SJCRH30 (cell line): ENCODE measurements at places on chromosomes 3 and 15. TPM values are rescaled to one million over a fixed set of nuclear protein-coding genes. Genes with fewer than 3 reads are reported as not detected.

Gene PIGX
- 34.7 and 47.1 TPM in 2 replicates for total RNA-seq

Gene ATP13A4
- 0.18 and 0.49 TPM in 2 replicates for total RNA-seq

Gene STRIT1
- total RNA-seq: not detected in 2 replicates

Gene GRK7
- 0.20 and 0.30 TPM in 2 replicates for total RNA-seq

Gene ECE2
- total RNA-seq: 0.08 TPM in 1 of 2 replicates, not detected in the other

DNA sequence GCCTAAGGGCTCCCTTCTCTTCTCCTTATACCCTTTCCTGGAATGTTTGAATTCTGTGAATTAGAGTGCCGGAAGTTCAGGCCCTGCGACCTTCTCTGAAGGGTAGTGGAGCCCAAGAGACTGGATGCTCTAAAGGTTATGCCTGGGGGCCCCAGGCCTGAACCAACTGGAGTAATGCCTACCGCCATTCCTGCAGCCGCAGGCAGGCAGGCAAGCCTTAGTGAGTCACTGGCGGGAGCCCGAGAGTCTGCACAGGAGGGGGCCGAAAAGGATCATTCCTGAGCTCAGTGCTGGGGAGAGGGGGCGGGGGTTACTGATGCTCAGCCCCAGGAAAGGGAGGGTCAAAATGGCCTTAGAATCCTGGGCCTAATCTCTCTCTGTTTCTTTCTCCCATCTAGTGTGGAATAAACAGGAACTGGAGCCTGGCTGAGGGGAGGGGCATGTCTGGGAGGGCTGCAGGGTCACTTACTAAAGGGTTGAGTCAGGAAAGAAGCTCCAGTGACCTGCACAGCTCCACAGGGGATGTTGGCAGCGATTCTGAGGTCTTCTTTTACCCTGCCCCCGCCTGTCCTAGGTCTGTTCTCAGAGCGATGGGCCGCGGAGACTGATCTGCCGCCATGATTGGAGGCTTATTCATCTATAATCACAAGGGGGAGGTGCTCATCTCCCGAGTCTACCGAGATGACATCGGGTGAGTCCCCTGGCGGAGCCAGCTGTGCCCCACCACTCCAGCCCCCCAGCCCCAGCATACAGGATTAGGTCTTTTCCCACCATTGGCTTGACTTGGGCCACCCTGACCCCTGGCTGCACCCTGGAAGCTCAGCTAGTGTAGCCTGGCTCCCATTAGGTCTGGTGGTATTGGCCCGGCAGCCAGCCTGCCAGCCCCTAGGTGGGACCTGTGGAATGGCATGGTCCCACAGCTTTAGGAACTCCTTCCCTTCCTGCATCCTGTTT, 2.0 kb downstream of the AP2M1 start:
- peak; percentile 87 for DNase-seq
- H3K27me3 ChIP-seq: no peaks in the 10 kb centered on the region
- peaks cover 11% of the 10 kb centered on the region for H3K4me1 ChIP-seq
- H3K27ac ChIP-seq: peak overlapping the region; percentile 53
- H3K4me3 ChIP-seq: peak overlapping the region; percentile 86
- H3K36me3 ChIP-seq: peaks cover 42% of the 10 kb centered on the region

- peaks cover 3% of the 10 kb centered on the region for H3K4me1 ChIP-seq
- no peak overlapping the region for H3K4me3 ChIP-seq
- no peaks in the 10 kb centered on the region for H3K27me3 ChIP-seq
- H3K27ac ChIP-seq: no peak overlapping the region
- no peaks in the 10 kb centered on the region for H3K36me3 ChIP-seq
Measured at GRCh38 chr15:52331490-52332240, 36.1 kb upstream of the MYO5C start.

DNA sequence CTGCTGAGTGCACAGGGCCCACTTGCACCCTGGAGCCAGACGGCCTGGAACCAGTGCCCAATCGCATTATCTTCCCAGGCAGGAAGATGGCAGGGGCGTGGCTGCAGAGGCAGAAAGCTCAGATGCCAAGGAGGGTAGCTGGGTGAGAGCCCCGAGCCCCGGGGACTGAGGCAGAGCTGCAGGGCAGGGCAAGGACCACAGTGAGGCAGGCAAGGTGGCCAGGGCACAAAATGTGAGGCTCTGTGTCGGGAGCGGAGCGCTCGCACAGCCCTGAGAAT, 1.6 kb upstream of the CCDC33 start:
- H3K4me1 ChIP-seq: peaks cover 26% of the 10 kb centered on the region
- no peak overlapping the region for H3K4me3 ChIP-seq
- no peak overlapping the region for H3K27ac ChIP-seq
- no peak for DNase-seq

DNA sequence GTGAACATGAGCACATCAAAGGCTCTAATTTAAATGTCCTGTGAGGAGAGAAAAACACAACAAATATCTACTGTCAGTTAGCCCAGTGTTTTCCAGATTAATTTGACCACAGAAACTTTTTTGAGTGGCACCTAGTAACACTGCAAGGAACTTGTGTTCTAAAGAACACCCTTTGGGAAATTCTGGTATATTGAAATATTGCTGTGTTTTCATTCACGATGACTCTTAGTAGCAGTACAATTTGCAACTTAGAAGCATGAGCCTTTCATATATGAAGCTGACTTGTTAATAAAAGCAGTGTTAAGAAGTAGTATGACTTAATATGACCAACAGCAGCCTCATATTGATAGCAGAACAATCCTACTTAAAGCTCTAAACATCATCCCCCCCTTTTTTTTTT, 32.0 kb downstream of the B3GALNT1 start:
- no peaks in the 10 kb centered on the region for H3K36me3 ChIP-seq
- no peaks in the 10 kb centered on the region for H3K27me3 ChIP-seq
- DNase-seq: no peak

- H3K27ac ChIP-seq: no peak overlapping the region; the same call in 1 of the 2 replicates
- no peak for DNase-seq
- H3K4me1 ChIP-seq: peaks cover 2% of the 10 kb centered on the region
- H3K27me3 ChIP-seq: no peaks in the 10 kb centered on the region
- H3K36me3 ChIP-seq: no peaks in the 10 kb centered on the region
Measured at GRCh38 chr15:57307527-57308169, 68.7 kb upstream of the CGNL1 start.

GRCh38 chr3:120908795-120909601, 993 bp downstream of the STXBP5L start:
- H3K4me3 ChIP-seq: peak overlapping the region; percentile 57
- H3K27ac ChIP-seq: peak overlapping the region; percentile 35
- peak; percentile 50 for DNase-seq
- no peaks in the 10 kb centered on the region for H3K36me3 ChIP-seq

GRCh38 chr3:33372218-33373081, 67.8 kb downstream of the UBP1 start:
- no peak overlapping the region for H3K4me3 ChIP-seq
- no peak overlapping the region for H3K27ac ChIP-seq
- peak; percentile 10 for DNase-seq

- H3K4me3 ChIP-seq: no peak overlapping the region
- no peaks in the 10 kb centered on the region for H3K4me1 ChIP-seq
- H3K27ac ChIP-seq: no peak overlapping the region
- H3K36me3 ChIP-seq: no peaks in the 10 kb centered on the region
Measured at GRCh38 chr3:131819381-131820055, 215.3 kb downstream of the CPNE4 start.

DNA sequence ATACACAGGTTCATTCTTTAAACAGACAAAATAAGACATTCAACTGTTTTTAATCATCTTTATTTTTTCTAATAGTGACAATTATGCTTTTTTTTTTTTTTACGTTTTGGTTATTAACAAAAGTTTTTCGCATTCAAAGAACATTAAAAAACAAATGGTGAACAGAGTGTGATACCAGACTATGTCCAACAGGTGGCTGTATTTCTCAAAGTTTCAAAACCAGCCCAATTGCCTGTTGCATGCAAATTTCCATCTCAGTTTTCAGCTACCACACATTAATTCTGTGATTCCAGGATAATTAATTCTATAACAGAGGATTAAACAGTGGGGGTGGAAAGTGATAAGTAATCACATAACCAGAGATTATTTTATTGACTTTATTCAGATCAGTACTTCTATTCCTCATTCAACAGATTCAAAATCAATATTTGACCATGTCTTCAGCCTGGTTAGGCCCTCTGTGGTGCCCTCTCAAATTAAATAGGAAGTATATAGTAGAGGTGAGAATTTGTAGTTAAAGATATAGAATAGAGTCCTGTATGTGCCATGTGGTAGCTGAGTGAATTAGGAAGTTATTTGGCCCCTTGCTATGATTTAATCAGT, 122.2 kb upstream of the DCBLD2 start:
- H3K4me1 ChIP-seq: no peaks in the 10 kb centered on the region
- peak; percentile 67 for DNase-seq
- no peak overlapping the region for H3K4me3 ChIP-seq
- no peaks in the 10 kb centered on the region for H3K27me3 ChIP-seq

DNA sequence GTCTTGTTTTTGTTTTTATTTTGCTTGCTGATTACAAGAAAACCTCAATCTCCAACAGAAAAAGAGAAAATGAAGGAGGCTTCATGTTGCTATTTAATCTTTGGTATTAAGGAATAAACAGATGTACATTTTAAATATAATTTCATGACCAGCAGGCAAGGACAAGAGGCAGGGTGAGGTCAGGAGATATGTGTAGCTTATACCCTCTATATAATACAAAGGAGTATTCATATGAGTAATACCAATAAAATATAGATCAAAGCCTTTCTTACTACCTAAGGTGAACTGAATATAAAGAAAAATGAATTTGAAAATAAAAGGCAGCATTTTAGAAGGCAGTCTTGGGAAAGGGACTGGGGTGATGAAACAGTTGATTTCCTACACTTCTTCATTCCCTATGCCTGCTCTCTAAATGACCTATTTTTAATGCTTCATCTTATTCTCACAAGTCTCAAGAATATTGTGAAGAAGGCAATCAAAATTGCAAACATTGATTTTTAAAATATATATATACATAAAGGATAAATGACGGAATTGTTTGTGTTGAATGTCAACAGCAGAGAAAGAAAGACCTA, 8.6 kb upstream of the CBLB start:
- no peak for DNase-seq
- no peaks in the 10 kb centered on the region for H3K4me1 ChIP-seq

GRCh38 chr3:177231242-177231641, 34.0 kb upstream of the TBL1XR1 start:
- no peaks in the 10 kb centered on the region for H3K27me3 ChIP-seq
- no peak for DNase-seq
- no peaks in the 10 kb centered on the region for H3K36me3 ChIP-seq
- no peaks in the 10 kb centered on the region for H3K4me1 ChIP-seq
- no peak overlapping the region for H3K27ac ChIP-seq

DNA sequence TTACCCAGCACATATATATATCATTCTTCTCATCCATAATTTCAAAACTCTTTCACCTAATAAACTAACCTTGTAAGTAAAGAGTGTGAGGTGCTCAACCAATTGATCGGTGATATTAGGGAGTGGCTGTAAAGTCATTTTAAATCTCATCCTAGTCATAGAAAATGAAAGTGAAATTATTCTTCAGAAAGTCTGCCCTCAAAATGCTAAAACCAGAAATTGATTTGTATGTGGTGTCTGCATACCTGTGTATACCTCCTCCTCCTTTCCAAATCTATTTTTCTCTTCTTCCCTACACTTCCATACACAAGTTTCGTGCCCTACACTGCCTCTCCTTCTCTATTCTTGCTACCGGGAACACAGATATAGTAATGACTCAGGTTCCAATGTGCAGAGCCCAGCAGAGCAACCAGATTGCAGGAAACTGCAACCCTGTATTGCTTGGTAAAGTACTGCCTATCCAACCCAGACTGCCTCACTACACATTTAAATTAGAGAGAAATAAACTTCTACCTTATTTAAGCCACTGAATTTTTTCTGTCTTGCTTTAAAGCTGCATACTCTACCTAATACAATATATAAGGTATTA, 7.4 kb upstream of the TBC1D5 start:
- H3K4me1 ChIP-seq: peaks cover 37% of the 10 kb centered on the region
- H3K4me3 ChIP-seq: no peak overlapping the region
- H3K36me3 ChIP-seq: no peaks in the 10 kb centered on the region
